ENCODE measurements at places on chromosomes 5 and 9. TPM values are rescaled to one million over a fixed set of nuclear protein-coding genes. Genes with fewer than 3 reads are reported as not detected.

Gene PTBP3
- 42.0 TPM for total RNA-seq

DNA sequence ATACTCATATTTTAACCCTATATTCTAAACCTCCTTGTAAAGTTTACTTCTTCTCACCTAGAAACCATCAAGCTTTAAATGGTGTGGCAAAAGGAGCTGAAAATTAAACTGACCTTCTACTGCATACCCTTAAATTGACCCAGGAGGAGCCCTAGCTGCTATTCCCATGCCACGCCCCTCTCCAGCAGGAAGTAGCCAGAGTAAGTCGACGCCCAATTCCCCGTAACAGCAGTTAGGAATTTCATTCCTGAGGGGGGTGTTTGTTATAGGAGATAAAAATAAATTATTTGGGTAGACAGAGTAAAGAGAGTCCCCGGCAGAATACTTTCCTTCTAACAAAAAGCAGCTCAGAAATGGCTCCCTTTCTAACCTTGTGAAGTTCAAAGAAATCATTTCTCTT lies 111.8 kb upstream of the FAM174A start:
- H3K36me3 ChIP-seq: no peaks in the 10 kb centered on the region
- DNase-seq: no peak
- H3K4me3 ChIP-seq: no peak overlapping the region
- H3K27ac ChIP-seq: no peak overlapping the region
- H3K4me1 ChIP-seq: no peaks in the 10 kb centered on the region

- no peaks in the 10 kb centered on the region for H3K36me3 ChIP-seq
- peaks cover 23% of the 10 kb centered on the region for H3K4me1 ChIP-seq
- no peak overlapping the region for H3K4me3 ChIP-seq
- peak; percentile 93 for DNase-seq
- H3K27me3 ChIP-seq: no peaks in the 10 kb centered on the region
Measured at GRCh38 chr9:3746296-3747275, 220.8 kb upstream of the RFX3 start.

DNA sequence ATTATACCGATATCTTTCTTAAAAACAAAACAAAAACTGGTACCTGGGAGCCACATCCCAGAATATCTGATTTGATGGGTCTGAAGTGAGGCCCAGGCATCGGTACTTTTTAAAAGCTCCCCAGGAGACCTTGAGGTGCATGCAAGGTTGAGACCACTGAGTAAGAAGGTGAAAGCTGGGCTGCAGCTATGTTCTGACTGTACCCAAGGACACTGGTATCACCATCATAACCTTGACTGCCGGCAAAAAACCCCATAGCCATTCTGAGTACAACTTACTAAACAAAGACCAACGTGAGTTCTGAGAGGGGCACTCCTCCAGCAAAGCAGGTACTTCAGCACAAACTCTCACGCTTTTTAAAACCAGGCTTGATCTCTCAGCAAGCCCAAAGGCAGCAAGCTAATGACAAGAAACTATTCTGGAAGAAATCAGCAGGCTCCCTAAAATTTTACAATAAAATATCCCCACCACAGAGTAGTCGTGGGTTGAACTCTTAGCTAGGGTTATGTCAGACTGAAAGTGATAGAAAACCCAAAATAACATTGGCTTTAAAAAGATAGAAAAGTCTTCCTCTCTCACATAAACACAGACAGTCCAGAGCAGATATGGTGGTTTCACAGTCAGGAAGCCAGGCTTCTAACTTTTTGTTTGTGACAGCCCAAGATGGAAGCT lies 263.9 kb downstream of the SAXO1 start:
- H3K4me1 ChIP-seq: no peaks in the 10 kb centered on the region
- H3K4me3 ChIP-seq: no peak overlapping the region
- no peak for DNase-seq
- no peaks in the 10 kb centered on the region for H3K27me3 ChIP-seq

DNA sequence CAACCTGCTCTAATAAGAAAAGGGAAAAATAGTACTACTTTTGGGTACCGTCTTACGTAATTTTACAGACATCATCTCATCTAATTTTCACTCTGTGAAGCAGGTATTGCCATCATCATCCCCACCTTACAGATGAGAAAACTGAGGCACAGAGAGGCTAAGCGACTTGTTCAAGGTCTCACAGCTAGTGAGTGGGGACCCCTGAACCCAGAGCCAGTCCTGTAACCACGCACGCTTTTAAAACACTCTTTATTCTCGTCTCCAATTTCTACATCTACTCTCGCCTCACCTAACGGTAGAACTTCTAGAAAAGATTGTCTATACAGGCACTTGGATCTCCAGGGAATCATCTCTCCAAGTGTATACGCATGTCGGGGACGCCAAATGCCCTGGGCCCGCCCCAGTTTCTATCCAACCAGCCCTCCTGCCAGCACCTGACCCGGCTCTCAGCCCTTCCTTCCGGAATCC lies 1.5 kb upstream of the TRAF1 start:
- H3K27me3 ChIP-seq: no peaks in the 10 kb centered on the region
- DNase-seq: no peak
- H3K4me3 ChIP-seq: peak overlapping the region; percentile 75
- H3K36me3 ChIP-seq: no peaks in the 10 kb centered on the region
